ENCODE measurements at places on chromosomes 6 and 20.

- no peak for DNase-seq
These were observed 16.2 kb downstream of the TNXB start for GRCh38 chr6:32092760-32093497.

DNA sequence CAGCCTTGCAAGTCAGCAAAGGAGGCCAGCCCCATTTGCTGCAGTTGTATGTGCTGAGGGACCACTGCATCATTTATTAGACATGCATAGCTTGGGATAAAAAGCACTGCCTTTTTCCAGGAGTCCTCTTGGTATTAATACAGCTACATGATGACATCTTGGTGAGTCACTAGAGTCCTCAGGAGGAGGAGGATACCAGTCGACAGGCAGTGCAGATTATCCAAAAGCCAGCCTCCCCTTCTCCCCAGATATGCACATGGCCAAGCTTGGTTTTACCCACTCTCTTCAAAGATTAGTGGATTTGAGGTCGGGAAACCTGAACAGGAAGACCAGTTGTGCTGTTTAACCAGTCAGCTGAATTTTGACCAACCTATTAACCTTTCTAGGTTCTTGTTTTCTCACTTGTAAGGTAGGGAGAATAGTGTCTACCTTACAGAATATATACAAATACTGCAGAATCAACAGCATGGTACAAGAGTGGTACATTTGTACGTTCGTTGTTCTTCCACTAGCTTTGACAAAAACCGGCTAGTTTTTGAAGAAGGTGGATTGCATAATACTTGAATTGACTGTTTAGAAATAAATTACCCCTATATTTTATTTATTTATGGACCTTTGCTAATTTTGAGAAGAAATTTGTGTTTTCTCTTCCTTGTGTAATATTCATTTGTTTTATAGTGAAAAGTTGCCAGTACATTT, 31.9 kb downstream of the VAPB start:
- no peak for DNase-seq

GRCh38 chr20:37190354-37191112, 11.2 kb upstream of the MROH8 start:
- DNase-seq = no peak

GRCh38 chr6:113636357-113636824, 220.8 kb upstream of the MARCKS start:
- DNase-seq = no peak

DNA sequence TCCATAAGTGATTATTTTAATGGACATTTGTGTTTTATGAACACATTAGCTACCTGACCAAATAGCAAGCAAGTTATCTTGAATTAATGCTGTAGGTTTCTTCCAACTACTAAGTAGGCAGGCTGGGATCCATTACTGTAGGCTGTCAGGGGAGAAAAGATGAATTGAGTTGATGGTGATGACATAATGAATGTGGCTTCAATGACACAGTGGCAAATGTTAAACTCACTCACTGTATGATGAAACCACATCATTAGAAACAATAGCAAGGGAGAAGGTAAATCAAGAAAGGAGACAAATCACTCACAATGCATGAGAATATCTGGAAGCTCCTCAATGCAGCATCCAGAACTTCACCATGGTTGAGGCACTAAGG, 529.7 kb upstream of the CITED2 start:
- DNase-seq = no peak

DNA sequence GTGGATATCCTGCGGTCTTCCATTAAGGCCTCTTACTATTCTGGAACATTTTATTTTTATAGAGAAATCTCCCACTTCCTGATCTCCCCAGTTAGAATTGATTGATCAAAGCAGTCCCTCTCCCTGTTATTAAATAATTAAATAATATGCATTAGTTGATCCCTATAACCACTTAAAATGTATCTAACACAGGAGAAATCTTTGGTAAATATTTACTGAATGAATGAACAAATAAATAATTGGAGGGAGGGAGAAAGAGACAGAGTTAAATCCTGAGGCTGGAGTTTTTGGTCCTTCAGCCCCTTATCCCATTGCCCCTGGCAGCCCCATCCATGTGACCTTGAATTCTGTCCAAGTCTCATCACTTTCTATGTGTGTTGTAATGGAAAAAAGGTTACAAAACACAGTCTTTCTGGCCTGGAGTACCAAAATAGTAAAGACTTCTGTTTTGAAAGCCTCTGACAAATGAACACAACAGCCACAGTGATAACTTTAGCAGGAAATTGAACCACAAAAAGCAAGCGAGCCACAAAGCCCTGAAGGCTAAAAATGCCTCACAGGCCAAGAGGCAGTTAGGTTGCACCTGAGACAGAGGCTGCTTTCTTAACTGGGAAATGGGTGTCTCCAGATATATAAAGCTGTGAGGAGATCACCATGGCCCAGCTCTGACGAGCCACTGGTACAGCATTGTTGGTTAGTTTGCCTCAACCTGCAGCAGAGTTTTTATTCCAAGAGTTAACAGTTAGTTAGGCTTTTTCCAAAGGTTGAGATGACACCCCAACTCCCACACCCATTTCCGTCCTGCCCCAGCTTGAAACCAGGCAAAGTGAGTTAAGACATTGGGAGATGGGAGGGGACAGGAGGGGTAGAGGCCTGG, 11.3 kb downstream of the NT5E start:
- no peak for DNase-seq

DNA sequence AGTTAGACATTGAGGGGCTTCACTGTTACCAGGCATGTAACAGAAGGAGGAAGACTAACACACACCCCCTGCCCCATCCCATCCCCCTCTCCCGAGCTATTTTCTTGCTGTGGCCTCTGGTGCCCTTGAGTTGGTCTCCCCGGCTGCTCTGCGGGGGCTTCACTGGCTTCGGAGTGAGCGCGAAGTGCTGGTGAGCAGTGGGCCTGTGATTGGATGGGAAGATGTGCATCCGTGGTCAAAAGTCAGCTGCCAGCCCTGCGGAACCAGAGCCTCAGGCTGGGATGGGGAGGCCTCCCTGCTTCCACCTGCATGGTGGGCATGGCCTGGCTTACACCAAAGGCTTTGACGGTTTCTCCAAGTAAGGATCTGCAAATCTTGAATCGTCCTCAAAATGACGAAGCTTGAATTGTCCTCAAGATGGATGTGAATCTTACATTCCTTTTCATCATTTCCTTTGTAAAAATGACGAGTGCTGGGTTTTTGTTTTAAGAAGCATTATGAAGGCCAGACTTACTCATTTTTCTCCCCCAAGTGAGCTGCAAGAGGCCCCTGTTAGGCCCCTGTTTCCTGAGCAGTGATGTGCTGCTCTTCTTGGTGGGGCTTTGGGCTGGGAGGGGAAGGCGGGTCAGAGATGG, 23.7 kb downstream of the SPATA2 start:
- no peak for DNase-seq

- no peak for DNase-seq
These were observed 133.4 kb downstream of the HAO1 start for GRCh38 chr20:7806831-7807230.

- DNase-seq = no peak
These were observed 47.2 kb downstream of the DHX35 start for GRCh38 chr20:39009348-39009747.

GRCh38 chr6:47159763-47160162, 117.6 kb upstream of the ADGRF1 start:
- DNase-seq = no peak

GRCh38 chr6:5566718-5567117, 305.4 kb downstream of the FARS2 start:
- DNase-seq = no peak

GRCh38 chr20:8166730-8167129, 34.7 kb downstream of the PLCB1 start:
- no peak for DNase-seq

- no peak for DNase-seq
These were observed 64.1 kb upstream of the SOX4 start for GRCh38 chr6:21529431-21529830.

DNA sequence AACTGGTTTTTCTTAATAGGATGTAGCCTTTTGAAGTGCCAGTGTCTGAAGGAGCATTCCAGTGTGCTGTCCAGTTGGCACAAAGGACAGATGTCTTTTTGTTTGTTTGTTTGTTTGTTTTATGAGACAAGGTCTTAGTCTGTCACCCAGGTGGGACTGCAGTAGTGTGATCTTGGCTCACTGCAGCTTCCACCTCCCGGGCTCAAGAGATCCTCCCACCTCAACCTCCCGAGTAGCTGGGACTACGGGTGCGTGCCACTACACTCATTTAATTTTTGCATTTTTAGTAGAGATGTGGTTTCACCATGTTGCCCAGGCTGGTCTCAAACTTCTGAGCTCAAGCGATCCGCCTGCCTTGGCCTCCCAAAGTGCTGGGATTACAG, 27.7 kb downstream of the CDS2 start:
- DNase-seq = no peak

- DNase-seq = no peak
These were observed 92.6 kb downstream of the ADGRB3 start for GRCh38 chr6:68727699-68728098.

- DNase-seq = no peak
These were observed 5.6 kb downstream of the RAB23 start for GRCh38 chr6:57216235-57217101.

- no peak for DNase-seq
These were observed 14.9 kb downstream of the DYNLT1 start for GRCh38 chr6:158629367-158630221.

DNA sequence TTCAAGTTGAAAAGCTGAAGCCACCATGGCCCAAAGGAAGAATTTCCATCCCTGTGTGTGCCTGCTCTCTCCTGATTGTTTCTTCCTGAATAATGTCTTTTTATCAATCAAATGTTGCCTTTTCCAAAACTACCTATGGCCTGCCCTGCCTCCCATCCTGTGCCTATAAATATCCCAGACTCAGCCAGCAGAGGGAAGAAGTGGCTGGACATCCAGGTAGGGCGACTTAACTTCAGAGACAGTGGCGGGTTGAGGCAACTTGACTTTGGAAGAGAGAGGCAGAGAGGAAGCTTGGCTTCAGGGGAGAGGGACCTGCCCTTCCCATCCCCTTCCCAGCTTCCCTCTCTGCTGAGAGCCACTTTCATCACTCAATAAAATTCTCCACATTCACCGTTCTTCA, 133.0 kb downstream of the LCA5 start:
- no peak for DNase-seq
